ENCODE measurements at places on chromosomes 11 and 22.
A peak's percentile ranks its signal among the peaks of the same experiment; 100 is the strongest.

DNA sequence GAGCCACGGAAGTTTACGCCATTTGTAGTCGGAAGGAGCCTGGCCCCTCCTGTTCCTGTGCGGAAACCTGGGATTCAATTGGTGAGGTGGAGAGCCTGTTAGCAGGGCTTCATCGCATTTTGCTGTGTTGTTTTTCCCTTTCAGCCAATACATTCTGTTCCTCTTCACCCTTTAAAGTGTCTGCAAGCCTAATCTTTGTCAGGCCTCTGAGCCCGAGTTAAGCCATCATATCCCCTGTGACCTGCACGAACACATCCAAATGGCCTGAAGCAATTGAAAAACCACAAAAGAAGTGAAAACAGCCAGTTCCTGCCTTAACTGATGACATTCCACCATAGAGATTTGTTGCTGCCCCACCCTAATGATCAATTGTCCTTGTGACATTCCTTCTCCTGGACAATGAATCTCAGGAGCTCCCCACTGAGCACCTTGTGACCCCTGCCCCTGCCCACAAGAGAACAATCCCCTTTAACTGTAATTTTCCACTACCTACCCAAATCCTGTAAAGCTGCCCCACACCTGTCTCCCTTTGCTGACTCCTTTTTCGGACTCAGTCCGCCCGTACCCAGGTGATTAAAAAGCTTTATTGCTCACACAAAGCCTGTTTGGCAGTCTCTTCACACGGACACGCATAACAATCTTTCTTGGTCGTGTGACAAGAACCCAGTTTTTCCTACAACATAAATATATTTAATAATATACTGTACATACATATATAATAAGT lies 37.1 kb upstream of the MMP12 start:
- no peak for DNase-seq

DNA sequence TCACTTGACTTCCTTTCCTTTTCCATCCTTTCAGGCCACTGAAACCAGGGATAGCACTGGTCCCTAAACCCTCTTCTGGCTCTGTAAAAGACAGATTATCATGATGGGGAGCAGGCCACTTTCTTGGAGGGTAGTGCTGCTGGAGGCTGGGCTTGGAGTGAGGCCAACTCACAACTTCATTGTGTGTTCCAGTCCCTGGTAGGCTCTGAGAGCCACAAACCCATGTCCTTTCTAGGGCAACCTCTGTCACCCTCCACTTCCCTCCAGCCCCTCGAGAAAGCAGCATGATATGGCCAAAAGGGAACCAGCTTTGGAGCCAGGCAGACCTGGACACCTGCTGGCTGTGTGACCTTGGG lies 2.3 kb downstream of the TKFC start:
- no peak for DNase-seq

- peak; percentile 2 for DNase-seq
These were observed 108.3 kb upstream of the PARVA start for GRCh38 chr11:12269104-12269441.

GRCh38 chr11:60251485-60252212 lies 8.7 kb upstream of the MS4A4E start:
- no peak for DNase-seq

DNA sequence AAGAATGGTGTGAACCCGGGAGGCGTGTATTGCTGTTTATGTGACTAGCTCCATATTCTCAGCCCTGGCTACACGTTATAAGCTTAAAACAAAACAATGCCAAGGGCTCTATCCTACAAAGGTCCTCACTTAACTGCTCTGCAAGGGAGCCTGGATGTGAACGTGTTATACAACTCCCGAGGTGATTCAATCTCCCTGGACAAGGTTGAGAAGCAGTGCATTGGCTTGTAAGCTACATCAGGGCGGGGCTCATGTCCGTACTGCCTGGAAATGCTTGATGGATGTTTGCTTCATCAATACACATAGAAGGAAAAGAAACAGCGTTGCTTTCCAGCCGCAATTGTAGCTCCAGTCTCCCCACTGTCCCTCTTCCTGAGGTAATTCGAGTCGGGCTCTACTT lies 256.9 kb upstream of the SYN3 start:
- no peak for DNase-seq

- DNase-seq: no peak
These were observed 103.2 kb downstream of the C11orf65 start for GRCh38 chr11:108364159-108364558.

DNA sequence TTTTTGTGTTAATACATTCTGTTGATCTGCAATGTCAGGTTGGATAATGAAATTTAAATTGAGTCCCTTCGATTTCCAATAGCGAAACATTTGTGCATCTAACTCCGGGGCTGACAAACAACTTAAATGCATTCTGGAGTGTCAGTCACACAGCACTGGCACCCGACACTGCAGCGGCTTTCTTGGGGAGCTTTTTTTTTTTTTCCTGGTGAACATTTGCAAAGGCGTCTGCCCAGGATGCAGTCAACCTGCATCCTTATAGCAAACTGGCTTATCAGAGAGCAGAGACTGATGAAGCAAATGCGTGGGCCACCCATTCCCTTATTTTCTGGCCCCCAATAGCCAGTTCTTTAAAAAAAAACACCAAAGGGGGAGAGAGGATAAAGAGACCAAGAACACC lies 1167.7 kb downstream of the LRRC4C start:
- no peak for DNase-seq

- DNase-seq: no peak
These were observed 1.1 kb downstream of the TM7SF2 start for GRCh38 chr11:65112546-65113360.

- no peak for DNase-seq
These were observed 26.0 kb upstream of the HORMAD2 start for GRCh38 chr22:30054067-30054763.

- DNase-seq: no peak
These were observed 4.5 kb downstream of the OR5B21 start for GRCh38 chr11:58503361-58503856.

- DNase-seq: no peak
These were observed 51.3 kb upstream of the HMGXB4 start for GRCh38 chr22:35205961-35206360.

- no peak for DNase-seq
These were observed 60.7 kb upstream of the CSNK2A3 start for GRCh38 chr11:11413776-11414175.

- no peak for DNase-seq
These were observed 2.8 kb upstream of the OR51M1 start for GRCh38 chr11:5380740-5381342.

GRCh38 chr11:128179512-128179911 lies 407.8 kb downstream of the ETS1 start:
- no peak for DNase-seq

GRCh38 chr11:64534391-64534801 lies 56.6 kb upstream of the SLC22A12 start:
- no peak for DNase-seq

- no peak for DNase-seq
These were observed 2.1 kb upstream of the RBM4 start for GRCh38 chr11:66636411-66636810.

GRCh38 chr11:73838443-73839122 lies 38.1 kb downstream of the COA4 start:
- DNase-seq: no peak

DNA sequence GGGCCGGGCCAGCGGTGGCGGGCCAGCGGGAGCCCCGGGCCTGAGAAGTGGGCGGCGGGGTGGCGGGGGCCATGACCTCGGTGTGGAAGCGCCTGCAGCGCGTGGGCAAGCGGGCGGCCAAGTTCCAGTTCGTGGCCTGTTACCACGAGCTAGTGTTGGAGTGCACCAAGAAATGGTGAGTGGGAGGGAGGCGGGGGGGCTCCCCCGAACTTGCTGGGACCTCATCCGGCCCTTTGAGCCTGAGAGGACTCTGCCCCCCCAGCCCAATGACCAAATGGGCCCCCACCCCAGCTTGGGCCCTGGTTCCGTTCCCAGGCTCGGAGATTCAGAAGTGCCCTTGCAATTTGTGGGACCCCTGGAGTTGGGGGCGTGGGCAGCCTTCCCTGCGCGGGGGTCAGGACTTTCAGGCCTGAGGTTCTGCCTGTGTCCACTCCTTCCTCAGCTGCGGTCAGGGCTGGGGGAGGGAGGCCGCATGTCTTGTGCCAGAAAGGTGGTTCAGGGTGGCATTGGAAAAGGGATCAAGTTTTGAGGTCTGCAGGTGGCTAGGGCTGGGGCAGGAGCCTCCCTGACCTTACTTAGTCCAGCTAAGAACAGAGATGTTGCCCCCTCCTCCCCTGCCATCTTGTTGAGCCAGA lies 496 bp downstream of the EHBP1L1 start:
- no peak for DNase-seq

GRCh38 chr11:128737704-128738103 lies 43.8 kb downstream of the FLI1 start:
- no peak for DNase-seq

GRCh38 chr11:120432056-120433018 lies 79.2 kb upstream of the GRIK4 start:
- no peak for DNase-seq

- DNase-seq: no peak
These were observed 47.7 kb upstream of the EMID1 start for GRCh38 chr22:29157759-29158535.

- DNase-seq: no peak
These were observed 69.2 kb upstream of the PRR5 start for GRCh38 chr22:44632541-44633396.

DNA sequence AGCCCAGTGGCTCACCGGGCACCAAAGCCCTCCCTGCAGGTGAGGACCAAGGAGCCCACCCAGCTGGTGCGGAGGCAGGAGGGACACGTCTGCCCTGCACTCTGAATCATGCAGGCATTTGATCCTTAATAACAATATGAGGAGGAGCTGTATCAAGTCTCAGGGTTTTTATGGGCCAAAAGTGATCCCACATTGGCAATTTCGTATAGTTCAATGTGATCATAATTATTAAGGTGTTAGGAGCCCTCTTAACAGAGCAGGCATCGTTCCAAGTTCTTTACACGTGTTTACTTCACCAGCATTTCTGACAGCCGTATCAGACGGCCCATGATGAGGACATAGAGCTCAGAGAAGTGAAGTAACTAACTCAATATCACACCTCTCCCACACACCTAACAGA lies 91.9 kb upstream of the PRR5 start:
- DNase-seq: no peak

Data from GOT3 (cell line).